ENCODE measurements at places on chromosomes 5 and 9. TPM values are rescaled to one million over a fixed set of nuclear protein-coding genes. Genes with fewer than 3 reads are reported as not detected.

GRCh38 chr9:18384066-18384465 is 89.9 kb upstream of the ADAMTSL1 start:
- DNase-seq, result no peak

- no peak for DNase-seq
These were observed 147.5 kb downstream of the CSNK1G3 start for GRCh38 chr5:123659495-123659894.

DNA sequence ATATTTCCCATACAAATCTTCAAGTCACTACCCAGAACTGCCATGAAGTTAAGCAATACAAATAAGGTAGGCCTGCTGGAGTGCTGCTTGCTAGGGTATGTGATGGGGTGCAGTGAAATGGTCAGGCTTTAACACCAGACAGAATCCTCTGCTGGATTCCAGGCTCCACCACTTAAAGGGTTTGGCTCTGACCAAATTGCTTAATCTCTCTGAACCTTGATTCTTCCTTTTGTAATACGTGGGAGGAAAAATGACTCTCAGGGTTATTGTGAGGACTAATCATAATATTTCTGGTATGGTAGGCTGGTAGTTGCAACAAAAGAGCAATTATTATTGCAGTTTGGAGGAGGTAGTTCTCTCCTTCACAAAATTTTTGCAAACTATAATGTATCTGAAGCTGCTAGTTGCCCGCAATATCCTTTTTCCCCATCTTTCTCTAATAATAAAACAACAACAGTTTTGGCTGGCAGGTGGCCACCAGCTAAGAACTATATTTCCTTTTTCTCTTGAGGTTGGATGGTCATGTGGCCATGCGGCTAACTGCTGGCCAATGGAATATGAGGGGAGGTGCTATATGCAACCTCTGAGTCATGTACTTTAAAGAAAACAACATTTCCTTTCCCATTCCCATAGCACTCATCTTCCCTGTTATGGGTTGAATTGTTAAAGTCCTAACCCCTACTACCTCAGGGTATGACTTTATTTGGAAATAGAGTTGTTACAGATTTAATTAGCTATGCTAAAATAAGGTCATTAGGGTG is 44.1 kb downstream of the CCL28 start:
- DNase-seq, result no peak

TIMD4 gene
- total RNA-seq, result not detected

DNA sequence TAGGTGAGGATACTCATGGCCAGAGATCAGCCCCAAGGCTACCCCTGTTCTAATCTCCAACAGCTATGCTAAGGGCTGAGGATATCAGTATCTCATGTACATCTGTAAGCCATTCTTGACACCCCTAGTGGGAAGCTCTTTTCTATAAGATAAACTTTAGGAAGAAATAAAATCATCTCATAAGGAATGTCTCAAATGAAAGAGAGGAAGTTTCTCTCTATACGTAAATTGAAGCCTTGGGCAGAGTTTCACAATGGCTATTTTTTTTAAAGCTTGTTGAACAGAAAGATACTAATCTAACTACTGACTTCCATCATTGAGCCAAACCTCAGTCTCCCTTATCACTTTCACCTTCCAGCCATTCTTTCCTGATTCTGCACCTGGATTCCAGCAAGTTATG is 405.7 kb downstream of the PRR16 start:
- no peak for DNase-seq

DNA sequence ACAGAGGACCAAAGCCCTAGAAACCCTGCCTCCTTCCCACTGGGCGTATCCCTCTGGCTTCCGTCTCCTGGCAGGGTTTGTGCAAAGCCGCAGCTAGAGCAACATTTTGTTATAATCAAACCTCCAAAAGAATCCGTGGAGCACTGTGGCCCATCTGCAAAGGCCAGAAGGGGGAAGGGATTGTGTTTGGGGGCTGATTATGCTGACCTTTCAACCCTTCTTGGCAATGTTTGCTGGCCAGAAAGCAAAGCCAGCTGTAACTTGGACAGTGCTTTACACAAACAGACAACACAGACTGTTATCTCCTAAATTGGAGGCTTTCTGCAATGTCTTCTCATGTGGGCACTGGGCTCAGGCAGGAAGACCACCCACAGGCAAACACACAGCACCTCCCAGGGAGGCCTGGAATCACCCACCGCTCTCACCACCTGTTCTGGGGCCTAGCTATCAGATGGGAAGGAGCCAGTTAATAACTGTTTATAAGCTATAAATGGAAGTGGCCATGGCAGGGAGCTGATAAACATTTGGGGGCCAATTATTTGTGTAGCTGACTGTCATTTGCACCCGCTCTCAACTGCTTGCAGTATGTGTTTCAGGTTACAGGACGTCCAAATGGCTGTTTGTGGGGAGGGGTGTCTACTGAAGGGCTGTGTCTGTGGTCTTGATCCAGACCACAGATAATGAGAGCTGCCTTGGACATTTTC is 121.6 kb upstream of the ERCC6L2 start:
- DNase-seq, result no peak

DNA sequence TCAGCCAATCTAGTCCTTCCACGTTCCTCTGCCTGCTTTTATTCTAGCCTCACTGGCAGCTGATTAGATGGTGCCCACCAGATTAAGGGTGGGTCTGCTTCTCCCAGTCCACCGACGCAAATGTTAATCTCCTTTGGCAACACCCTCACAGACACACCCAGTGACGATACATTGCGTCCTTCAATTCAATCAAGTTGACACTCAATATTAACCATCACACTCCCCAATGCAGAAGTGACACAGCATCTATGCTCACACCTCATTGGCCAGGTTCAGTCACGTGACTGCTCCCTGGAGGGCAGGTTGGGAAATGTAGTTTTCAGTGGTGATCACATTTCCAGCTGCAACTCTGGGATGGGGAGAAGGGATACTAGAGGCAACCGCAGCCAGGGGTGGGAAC is 13.0 kb downstream of the SUSD3 start:
- DNase-seq, result no peak

DNA sequence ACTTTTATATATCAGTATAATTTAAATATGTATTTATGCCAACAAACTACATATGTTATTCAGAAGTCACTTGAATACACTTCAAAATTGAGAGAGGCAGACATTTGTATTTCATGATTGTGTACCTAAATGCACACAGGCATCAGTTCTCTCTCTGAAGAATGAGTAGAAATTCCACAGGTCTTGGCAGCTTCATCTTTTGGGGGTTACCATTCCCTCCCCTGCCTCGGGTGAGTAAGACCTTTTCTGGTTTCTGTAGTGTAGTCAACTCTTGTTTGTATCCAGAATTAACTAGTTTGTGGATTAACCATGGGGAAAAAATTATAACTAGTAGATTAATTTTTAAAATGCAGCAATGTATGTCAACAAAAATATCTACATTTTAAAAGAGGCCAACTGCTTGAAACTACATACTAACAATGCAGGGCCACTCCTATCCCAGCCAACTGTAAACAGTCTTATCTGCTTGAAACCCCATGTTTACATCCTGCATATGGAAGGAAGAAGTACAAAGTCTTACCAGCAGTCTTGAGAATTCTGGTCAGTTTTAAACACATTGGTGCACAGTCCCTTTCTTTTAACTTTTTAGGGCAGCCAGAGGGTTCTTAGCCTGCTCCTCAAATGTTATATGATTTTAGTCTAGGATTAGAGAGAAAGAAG is 339.6 kb upstream of the KIF2A start:
- no peak for DNase-seq

NDUFS4 gene
- 63.6 TPM for total RNA-seq

DNA sequence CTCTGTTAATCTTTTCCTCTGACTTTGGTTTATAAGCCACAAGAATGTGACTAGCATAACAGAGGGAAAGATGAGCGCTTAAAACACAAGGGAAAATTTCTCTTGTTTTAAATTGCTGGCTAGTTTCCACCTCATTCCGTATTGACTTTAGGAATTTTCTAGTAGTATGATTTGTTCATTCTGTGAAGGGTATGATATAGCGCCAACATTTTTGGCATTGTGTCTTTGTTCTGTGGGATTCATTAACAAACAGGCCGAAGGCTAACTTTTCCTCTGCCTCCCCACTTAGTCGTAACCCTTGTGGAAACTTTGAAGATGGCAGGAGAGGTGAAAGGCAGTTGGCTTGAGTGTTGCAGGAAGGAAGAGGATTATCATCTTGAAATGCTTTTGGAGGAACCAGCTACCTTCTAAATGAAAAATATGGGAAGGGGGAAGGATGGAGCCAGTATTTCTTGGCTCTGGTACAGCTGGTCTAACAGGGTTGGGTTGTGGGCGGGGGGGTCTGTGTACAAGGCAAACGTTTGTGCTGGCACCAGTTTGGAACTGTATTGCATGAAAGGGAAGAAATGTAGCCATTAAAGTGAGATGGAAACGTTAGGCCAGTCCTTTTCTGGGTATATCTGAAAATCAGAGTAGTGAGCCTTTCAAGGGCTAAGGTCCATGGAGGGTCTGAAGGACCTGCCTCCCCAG is 21.5 kb upstream of the DMRT2 start:
- no peak for DNase-seq

GRCh38 chr9:90822866-90823265 is 21.2 kb downstream of the SYK start:
- DNase-seq, result no peak

STC2 gene
- 15.5 TPM for total RNA-seq

DNA sequence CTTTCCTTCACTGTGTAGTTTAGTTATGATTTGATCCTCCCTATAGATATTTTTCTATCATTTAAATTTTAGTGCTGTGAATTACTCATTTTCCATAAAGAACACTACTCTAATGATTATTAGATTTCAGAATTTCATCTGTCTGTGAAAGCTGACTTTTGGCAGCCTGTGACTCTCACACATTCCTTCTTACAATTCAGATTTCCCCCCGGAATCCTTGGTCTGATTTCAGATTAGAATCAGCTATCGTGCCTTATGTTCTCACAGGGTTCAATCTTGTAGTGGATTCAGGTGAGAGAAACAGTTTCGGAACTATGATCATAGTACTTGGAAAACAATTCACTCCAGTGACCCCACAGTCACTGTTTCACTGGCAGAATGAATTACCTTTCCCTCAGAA is 26.2 kb downstream of the ZNF474 start:
- no peak for DNase-seq

DNA sequence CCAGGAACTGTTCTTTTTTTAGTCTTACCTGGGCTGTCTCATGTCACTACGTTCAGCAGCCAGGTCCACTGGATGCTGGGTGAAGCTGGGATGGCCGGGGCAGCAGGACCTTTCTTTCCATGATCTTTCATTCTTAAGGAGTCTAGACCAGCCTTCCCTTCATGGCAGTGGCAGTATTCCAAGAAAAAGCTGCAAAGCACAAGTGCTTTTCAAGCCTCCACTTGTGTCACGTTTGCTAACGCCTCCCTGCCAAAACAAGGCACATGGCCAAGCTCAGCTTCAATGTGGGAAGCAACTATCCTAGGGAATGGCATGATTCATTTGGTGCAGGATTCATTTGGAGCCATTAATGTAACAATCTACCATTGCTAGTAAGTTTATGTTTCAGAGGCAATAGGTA is 94.8 kb downstream of the RCL1 start:
- no peak for DNase-seq

DNA sequence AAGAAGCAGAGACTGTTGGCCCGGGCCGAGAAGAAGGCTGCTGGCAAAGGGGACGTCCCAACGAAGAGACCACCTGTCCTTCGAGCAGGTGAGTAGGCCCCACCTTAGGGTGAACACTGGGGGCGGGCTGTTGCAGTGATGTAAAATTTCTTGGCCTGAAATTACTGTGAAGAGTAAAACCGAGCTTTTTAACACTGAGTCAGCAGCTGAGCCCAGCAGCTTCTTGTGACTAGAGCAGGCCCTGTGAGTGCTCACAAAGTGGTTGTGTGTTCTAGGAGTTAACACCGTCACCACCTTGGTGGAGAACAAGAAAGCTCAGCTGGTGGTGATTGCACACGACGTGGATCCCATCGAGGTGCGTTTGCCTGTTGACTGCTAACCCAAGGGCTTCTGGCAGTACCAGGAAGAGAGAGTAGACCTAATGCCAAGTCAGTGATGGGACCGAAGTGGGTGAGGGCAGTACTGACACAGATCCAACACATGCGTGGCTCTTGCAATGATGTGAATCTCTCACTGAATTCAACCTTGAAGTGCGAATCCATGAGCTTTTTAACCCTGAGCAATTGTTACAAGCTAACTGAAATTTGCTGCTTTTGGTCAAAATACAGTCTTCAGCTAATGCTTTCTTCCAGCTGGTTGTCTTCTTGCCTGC is 2.1 kb downstream of the RPL7A start:
- no peak for DNase-seq

PCDHGB6 gene
- total RNA-seq, result 5.3 TPM

- DNase-seq, result no peak
These were observed 127.9 kb downstream of the ADAMTS2 start for GRCh38 chr5:179217356-179217755.

Measured in mesenteric fat pad (tissue), 1 donor.